ENCODE measurements at places on chromosomes 6 and 20.

- no peak for DNase-seq
Measured at GRCh38 chr20:13165203-13165602, 55.9 kb upstream of the ISM1 start.

GRCh38 chr6:44856479-44856878, 469.0 kb downstream of the CDC5L start:
- no peak for DNase-seq

GRCh38 chr6:138454981-138455706, 44.1 kb downstream of the NHSL1 start:
- DNase-seq, result no peak

- no peak for DNase-seq
Measured at GRCh38 chr6:53168516-53169267, 20.1 kb upstream of the GCM1 start.

GRCh38 chr6:56445818-56446217, 196.9 kb downstream of the DST start:
- DNase-seq, result no peak

DNA sequence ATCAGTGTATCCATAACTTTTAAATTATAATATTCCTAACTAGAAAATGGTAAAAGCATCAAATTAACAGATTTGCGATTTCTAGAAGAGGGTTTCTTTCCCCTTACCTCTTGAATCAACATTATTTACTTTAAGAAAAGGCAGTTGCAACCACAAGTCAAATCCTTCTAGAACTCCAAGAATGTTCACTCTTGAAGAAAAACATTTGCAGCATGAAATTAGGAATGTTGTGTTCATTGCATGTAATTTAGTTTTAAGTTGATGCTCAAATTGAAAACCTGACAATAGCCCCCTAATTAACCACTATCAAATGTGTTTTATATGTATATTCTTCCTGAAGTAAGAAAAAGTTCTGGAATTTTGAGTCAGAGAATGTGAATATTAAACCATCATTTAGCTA, 2.3 kb upstream of the REV3L start:
- DNase-seq, result no peak

- DNase-seq, result no peak
Measured at GRCh38 chr6:168615837-168616236, 174.9 kb downstream of the SMOC2 start.

DNA sequence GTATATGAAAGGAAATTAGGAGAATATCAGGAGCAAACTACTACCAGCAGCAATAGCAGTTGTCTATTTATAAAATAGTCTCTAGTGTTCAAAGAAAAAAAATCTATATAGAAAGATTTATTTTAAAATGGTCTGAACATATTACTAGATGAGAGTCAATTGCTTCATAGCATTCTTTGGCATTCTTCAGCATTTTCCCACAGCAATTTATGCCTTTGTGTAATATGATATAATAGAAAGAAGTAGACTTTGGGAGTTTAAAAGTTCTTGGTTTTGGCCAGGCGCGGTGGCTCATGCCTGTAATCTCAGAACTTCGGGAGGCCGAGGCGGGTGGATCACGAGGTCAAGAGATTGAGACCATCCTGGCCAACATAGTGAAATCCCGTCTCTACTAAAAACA, 157.0 kb upstream of the PLN start:
- DNase-seq, result no peak

DNA sequence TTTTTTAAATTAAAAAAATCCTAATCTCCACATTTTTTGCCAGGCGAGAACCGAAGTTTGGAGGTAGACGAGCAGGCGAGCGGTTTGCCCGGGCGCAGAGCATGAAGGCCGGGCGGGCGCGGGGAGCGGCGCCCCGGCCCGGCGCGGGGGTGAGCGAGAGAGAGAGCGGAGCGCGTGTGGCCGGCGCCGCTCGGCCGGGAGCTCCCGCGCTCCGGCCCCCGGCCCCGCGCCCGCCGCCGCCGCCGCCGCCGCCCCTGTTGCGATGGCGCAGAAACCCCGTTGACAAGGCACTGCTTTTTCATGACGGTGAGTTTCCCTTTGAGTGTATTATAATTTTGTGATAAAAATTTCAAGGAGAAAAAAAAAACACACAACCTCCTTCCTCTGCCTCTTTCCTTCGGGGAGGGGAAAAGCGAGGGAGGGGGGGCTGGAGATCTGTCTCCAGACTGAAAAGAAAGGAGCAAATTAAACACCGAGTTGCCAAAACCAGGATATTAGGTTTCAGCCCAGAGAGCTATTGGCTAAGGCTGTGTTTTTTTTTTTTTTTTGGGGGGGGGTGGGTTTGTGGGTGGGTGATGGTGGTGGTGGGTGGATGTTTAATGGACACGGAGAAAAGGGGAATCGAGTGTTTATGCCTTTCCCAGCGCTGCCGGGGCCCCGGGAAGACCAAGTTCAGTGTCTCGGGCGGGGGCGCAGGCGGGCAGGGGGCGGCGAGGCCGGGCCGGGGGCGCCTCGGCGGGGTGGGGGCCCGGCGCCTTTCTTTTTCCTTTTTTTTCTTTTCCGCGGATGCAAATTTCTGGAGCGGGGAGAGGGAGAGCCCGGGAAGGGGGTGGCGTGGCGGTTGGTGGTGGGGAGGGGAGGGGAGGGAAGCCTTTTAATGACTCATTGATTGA, at the start of gene BICRAL:
Gene BICRAL (plus strand): TSS at position 257 of the 893 bp plus-strand sequence. CDS start 39,971 bp downstream, outside the sequence.
- peak; percentile 71 for DNase-seq

DNA sequence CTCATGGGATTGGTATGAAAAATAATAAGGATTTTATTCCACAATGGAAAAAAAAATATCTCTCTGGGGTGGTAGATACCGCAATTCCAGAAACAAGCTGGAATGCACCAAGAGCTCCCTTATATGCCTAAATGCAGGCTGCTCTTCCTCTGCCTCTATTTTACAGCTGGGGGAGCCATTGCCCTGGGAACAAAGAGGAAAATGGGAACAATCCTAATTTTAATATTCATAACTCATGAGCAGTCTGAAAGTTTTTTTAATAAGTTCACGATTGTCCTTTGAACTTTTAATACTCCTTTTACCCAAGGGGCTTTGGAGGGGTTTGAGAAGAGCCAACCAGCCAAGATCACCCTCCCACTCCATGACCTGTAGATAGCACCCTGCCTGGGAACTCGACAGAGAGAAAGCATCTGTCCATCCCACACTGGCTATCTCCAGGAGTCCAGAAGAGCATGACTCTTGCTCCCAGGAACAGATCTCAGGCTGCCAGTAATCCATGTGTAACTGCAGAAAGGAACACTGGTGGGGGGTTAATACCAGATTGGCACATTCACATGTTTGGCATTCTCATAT, 74.7 kb downstream of the CD83 start:
- no peak for DNase-seq

DNA sequence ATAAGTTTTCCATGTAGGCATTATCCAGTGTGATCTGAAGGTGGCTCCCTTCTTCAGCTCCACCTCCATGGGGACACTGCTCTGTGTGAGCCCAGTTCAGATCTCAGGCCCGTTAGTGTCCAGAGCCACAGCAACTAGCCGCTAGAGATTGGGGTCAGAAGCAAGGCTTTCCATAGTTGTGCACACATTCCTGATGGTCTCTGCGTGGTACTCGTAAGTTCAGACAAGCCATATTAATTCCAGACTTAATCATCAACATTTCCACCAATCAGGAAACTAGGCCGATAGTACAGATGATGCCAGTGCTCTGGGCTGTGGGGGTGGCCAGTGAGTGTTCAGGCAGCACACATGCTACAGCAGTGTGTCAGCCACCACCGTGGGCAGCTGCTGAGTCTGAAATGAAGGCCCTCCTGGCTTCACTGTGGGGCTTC, 17.5 kb upstream of the SYNCRIP start:
- DNase-seq, result no peak

GRCh38 chr20:9177278-9177677, 108.4 kb downstream of the PLCB4 start:
- no peak for DNase-seq

GRCh38 chr6:13273931-13274706, 54.2 kb downstream of the TBC1D7 start:
- no peak for DNase-seq

GRCh38 chr6:119514345-119514744, 164.8 kb upstream of the MAN1A1 start:
- no peak for DNase-seq

GRCh38 chr6:156597095-156597494, 180.1 kb upstream of the ARID1B start:
- no peak for DNase-seq

GRCh38 chr6:71855406-71855805, 30.9 kb upstream of the RIMS1 start:
- DNase-seq, result no peak

DNA sequence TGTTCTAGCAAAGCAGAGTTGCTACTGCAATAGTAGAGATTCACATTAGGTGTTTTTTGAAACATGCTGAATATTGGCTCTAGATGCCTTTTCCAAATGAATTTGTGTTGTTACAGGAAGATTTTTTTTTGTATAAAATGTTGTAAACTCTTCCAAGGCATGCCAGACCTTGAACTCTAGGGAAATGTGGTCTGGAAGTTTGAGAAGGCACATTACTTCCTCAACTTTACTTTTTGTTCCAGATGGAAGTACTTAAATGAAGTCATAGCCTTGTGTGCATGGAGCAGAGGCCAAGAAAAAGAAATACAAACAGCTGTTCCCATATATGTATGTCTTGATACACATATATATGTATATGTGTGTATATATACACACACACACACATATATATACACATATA, 585.7 kb upstream of the MARCKS start:
- no peak for DNase-seq

DNA sequence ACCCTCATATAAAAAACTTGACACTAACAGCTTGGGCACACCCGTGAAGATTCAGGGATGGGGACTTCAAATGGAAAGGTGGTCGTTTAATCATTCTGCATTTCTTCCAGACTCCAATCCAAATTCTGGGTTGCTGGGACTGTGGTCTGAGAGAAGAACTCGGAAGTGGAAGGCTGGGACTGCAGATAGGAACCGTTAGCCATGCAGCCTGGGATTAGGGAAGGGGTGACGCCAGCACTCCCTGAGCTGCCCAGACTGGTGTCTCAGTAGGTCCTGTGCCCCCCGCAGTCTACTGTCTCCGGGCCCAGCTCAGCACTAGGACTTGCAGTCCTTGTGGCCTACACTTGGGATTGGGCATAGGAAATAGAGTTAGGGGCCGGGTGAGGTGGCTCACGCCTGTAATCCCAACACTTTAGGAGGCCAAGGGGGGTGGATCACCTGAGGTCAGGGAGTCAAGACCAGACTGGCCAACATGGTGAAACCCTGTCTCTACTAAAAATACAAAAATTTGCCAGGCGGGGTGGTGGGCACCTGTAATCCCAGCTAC, 511 bp upstream of the CLIC1 start:
- DNase-seq, result no peak

DNA sequence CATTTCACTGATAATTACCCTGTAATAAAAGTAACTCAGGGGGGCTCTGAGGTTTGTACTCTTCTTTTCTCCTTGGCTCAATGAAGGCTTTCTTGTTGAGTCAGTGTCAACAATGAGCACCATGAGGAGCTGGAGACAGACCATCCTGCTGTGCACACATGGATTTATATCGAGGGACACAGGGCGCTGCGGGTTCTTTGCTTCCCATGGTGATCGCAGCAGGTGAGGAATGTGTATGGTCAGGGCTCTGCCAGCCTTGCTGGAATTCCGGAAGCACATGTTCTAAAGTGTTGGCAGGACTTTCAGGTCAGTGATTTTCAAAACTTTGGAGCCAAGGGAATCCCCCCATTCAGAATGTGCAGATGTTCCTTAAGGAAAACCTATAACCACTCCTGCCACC, 27.1 kb downstream of the SMOC2 start:
- DNase-seq, result peak; percentile 6

- no peak for DNase-seq
Measured at GRCh38 chr20:11077226-11077625, 403.4 kb upstream of the JAG1 start.

DNA sequence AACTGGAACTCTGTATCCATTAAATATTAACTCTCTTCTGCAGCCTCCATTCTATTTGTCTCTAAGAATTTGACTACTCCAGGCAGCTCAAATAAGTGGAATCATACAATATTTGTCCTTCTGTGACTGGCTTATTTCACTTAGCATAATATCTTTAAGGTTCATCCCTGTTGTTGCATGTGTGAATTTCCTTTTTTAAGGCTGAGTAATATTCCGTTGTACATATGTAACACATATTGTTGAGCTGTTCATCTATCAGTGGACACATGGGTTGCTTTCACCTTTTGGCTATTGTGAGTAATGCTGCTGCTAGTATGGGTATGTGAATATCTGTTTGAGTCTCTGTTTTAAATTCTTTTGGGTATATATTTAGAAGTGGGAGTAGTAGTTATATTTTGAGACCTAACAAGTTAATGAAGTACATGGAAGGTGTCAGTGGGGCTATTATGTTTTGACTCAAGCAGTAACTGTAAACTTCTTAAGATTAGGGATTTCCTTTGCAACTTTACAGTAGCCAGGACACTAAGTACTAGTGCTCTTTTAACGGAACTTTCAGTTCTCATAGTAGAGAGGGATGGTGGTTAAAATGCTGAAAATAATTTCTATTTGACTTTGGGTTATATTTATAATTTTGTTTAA, 29.7 kb upstream of the TMEM217 start:
- no peak for DNase-seq

GRCh38 chr6:105174512-105174911, 5.3 kb downstream of the POPDC3 start:
- DNase-seq, result no peak

- no peak for DNase-seq
Measured at GRCh38 chr6:92180090-92180489, 1239.3 kb downstream of the EPHA7 start.

DNA sequence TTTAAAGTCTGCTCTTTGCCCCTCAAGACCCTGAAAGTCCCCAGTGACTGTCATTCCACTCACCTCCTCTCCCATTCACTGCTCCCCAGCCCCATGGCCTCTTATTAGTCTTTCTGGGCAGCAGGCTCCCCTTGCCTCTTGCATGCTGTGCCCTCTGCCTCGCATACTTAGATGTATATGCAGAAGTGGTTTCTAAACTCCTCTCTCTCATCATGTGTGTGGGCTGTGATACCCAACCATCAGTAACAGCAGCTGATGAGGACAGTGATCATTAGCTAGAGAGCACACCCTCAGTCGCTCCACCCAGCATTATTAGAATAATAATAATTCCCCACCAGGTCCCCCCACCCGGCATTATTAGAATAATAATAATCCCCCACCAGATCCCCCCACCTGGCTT, 14.5 kb downstream of the PKIG start:
- no peak for DNase-seq

DNA sequence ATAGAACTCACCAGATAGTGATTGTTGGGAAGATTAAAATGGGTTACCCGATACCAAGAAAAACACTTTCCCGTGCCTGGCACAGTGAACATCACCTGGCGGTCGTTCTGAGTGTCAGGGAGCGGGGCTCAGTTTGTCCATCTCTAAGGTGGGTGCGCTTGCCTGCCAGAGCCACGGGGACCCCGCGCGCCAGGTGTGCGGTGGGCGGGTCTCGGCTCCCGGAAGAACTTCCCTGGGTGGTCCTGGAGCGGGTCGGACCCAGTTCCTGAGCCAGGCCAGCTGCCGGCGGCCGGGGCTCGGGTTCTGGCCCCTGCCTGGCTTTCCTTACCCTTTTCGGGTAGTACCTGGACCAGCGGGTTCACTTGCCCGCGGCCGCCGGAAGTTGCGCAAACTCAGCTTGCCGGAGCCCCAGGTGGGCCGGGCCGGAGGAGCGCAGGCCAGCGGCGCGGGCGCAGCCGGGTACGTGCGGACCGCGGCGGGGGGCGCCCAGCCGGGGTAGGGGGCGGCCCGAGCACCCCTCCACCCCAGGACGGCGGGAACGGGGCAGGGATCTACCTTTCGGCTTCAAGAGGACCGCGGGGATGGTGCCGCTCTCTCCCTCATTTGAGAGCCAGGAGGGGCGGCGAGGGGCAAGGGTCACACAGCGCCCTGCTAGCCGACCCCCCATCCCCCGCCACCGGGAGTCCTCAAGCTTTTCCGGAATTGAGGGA, 7.5 kb downstream of the FAM110A start:
- peak; percentile 36 for DNase-seq

- DNase-seq, result no peak
Measured at GRCh38 chr6:25458485-25458884, 179.3 kb downstream of the CARMIL1 start.

Data from NCI-H2081 (cell line).